Heart left ventricle (tissue), 16 donors: ENCODE measurements at places on chromosomes 1 and 21.
A peak's percentile ranks its signal among the peaks of the same experiment; 100 is the strongest.

DNA sequence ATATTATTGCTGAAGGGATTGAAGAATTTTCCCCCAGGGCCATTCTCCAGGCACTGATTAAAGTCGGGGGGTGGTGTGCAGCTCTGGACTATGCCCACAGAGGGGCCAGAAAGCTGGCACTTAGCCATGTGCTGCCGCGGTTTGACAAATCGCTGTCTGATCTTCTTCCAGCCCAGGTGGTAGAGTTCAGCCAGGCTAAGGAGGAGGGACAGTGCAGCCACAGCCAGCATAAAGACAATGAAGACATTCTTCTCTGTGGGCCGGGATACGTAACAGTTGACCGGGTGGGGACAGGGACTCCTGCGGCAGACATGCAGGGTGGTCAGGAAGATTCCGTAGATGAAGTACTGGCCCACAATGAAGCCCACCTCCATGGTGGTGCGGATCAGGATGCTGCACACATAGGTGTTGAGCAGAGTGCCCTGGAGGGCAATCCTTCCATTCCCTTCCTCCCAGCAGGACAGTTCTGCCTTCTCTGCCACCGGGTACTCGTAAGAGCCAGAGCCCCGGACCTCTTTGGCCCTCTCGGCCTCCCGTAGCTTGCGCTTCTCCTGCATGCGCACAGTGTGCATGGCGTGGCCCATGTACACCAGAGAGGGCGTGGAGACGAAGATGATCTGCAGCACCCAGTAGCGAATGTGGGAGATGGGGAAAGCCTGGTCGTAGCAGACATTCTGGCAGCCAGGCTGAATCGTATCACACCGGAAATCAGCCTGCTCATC lies 1.9 kb downstream of the GJA5 start:
- DNase-seq = no peak

- no peak for DNase-seq
Observed at GRCh38 chr1:150210091-150210490, 25.8 kb downstream of the ANP32E start.

GRCh38 chr1:66929999-66930822 lies 5.4 kb downstream of the MIER1 start:
- DNase-seq = peak; percentile 96

GRCh38 chr1:70941563-70941962 lies 106.1 kb downstream of the PTGER3 start:
- no peak for DNase-seq

DNA sequence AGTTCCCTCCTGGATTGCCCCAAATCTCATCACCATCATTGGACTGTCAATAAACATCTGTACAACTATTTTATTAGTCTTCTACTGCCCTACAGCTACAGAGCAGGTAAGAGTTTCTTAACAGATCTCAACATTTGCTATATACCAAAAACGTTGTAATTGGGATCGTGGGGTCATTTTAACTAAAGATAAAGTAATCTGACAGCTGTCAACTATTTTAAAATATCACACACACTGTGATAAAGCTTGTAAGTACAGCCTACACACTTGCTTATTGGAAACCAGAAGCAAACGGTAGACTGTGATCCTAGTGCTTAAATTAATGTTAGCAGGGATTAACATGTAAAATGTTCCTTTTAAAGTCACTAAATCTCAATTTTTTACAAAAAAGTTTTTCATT lies 7.9 kb downstream of the CEPT1 start:
- no peak for DNase-seq

DNA sequence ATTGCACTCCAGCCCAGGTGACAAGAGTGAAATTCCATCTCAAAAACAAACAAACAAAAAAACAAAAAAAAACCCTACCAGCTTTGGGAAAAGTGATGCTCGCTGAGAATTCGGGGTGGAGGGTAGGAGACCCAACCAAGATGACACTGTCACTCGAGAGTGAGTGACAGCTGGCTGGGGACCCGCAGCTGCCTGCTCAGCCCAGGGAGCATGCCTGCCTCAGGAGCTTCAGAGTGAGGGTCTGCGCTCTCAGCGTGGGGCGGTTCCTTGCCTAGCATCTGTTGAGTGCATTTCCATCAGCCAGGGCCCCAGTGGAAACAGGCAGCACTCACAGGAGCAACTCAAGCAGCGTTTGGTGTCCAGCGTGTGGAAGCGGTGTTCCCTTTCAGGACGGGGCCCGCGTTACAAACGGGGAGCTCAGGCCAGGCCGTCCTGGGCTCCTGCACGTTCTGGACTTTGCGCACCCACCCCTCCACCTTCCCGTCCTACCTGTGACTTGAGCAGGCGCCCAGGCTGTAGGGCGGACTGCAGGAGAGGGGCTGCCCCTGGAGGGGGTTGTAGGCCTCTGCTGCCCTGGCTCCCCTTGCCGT lies 5.9 kb downstream of the CSTB start:
- DNase-seq = no peak

- no peak for DNase-seq
Observed at GRCh38 chr21:45282283-45283034, 5.2 kb downstream of the POFUT2 start.

DNA sequence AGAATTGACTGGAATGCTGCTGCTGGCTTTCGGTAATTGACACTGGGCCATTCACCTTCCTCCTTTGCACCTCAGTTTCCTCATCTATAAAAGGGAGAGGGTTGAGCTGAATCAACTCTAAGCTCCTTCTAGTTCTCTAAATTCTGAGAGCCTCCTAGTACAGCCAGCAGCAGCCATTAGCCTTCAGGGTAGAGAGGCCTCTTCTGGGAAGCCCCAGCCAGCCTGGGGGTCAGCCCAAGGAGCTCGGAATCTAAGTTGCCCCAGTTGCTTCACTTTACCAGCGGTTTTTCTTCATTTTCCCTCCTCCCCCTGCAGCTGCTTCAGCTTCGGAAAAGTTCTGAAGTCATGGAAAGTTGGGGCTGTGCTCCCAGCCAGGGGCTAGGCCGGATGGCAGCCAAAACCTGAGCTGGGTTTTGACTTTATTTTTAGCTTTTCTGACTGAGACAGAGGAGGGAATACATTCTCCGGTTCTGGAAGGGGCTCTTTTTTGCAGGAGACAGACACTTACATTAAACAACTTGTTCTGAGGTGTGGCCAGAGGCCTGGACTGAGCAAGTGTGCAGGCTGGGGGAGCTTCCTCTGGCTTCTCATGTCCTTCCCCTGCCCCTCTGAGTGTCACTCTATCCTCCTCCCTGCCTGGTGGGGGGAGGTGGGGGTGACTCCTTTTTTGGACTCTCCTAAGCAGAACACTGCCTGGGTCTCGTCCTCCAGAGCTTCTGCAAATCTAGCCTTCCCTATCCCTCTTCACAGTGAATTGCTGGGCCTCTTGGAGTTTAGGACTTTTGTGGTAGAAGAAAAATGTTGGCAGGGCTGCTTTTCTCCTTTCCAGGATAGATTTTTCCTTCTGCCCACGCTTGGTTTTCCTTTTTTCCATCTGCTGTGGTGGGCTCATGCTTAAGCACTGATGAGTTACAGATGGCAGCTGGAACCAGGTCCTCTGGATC lies 14.4 kb downstream of the LMNA start:
- DNase-seq = peak; percentile 81
